ENCODE measurements at places on chromosomes 16 and 17.
A peak's percentile ranks its signal among the peaks of the same experiment; 100 is the strongest.

DNA sequence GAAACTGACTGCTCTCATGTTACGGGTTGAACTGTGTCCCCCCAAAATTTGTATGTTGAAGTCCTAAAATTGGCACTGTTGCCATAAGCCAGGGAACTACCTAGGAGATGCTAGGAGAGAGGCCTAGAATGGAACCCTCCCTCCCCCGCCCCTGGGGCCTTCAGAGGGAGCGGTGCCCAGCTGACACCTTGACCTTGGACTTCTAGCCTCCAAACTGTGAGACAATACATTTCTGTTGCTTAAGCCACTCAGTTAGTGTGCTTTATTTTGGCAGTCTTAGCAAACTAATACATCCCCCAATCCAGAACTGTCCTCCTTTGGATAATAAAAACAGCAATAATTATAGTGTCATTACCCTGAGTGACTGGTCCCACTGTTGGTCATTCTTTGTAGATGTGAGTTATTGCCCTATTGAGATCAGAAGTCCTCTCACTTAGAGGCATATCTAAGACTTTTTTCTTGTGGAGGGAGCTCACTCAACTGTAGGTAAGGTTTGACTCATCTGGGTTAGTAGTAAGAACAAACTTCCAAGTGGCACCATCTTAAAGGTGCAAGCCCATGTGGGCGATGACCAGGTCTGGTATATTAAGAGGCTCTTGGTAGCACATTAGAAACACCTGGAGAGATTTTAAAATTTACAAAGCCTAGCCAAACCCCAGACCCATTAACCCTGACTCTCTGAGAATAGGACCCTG is 93.0 kb upstream of the HLF start:
- DNase-seq, result no peak

DNA sequence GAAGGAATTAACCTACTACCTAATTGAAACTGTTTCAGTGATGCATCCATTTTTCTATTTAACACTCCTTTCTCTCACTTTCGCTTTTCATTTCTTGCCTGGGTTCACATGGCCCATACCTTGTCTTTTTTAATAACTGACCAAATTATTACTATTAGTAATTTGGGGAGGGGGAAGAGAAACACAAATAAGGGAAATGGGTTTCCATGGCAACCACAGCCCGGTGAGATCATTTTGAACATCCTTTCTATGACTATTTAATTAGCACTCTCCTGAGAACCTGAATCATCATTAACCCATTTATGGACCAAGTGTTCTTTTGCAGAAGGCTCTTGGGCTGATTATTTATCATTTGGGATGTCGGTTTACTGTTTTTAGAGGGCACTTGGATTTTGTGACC is 628.2 kb upstream of the SALL1 start:
- DNase-seq, result no peak

DNA sequence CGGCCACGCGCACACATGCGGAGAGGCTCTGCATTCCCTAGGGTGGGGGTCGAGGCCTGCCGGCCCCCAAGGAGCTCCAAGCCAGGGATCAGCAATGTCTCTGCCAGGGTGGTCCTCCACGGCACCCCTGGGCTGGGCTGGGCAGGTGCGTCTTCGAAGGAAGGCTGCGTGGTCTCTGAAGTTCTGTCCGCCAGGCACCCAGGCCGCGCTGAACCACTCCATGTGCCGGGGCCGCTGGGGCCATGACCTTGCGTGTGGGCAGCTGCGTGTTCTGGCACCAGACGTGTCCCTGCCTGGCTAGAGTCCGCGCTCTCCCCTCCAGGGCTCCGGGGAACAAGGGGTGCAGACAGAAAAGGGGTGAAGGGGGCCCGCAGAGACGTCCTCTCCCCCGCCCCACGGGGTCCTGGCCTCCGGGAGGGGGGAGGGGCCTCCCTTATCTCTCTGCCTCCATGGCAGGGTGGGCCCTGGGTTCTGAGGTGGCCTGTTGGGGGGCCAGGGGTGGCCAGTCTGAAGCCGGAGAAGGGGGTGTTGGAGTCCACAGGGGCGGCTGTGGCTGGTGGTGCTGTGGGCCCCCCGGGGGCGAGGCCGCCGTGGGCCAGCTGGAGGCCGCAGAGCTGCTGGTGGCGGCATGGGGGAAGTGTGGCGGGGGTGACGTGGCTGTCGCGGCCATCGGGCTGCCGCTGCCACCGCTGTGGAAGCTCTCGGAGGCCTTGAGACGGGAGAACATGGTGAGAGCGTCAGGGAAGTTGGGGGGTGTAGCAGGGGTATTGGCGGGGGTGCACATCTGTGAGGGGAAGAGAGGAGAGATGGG is 5.3 kb downstream of the UBALD1 start:
- DNase-seq, result no peak

GRCh38 chr16:56425439-56425832 is at the start of gene AMFR:
Gene AMFR (minus strand): TSS chr16:56425545. CDS start chr16:56425327, 218 bp downstream.
- DNase-seq, result peak; percentile 66

DNA sequence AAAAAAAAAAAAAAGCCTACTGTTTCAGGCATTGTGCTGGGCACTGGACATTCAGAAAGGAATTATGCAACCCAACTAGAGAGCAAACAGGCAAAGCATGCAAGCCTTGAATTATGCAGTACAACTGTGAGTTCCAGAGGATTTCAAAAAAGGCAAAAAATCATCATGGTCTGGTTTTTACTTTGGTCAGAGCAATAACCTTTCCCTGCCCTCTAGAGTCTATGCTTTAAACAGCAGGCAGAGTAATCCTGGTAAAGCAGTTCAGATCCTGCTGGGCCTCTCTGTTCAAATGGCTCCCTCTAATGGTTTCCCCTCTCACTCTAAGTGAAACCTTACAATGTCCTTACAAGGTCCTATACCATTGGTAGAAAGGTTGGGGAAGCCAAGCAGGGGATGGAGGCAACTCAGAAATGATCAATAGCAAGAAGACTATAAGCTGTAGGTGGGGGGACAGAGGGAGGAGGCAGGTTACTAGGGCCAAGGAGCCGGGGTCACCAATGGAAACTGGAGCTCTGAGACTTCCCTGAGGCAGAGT is 4.6 kb upstream of the TAF15 start:
- peak; percentile 86 for DNase-seq

DNA sequence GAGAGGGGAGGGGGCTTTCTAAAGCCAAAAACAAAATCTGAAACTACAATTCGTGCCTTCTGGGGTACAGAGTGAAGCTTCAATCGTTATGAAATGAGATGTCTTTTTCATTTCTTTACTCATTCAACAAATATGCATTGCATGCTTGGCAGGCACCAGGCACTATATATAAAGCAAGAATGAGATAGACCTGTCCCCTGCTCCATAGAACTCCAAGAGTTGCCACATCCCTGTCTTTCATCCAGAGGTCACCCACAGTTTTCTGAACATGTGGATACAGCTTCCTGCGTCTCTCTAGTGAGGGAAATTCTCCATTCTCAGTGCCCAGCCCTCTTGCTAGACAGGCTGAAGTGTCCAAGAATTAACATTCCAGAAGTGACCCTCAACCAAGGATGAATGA is 343.2 kb upstream of the MAF start:
- no peak for DNase-seq

All from activated CD4-positive, alpha-beta T cell treated with anti-CD3 and anti-CD28 coated beads, Interleukin-2, amount 50 U/mL, for 16 hours (primary cell).